ENCODE measurements at places on chromosomes 5 and 9.

DNA sequence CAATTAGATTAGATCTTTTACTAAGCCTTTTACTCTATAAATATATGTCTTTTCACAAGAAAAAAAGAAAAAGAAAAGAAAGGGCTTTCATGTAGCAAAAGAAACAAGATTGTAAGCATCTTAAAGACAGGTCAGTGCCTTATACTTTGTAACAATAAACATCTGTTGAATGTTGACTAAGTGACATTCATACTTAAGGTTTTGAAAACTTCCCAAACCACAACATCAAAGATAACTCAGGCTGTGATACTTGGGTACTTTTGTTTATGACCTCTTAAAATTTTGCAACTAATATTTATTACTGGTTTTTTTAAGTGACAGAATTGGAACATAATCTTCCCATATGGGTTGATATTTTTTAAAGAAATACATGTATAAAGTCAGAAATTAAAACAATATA, 7.4 kb downstream of the GRAMD2B start:
- no peak for DNase-seq

DNA sequence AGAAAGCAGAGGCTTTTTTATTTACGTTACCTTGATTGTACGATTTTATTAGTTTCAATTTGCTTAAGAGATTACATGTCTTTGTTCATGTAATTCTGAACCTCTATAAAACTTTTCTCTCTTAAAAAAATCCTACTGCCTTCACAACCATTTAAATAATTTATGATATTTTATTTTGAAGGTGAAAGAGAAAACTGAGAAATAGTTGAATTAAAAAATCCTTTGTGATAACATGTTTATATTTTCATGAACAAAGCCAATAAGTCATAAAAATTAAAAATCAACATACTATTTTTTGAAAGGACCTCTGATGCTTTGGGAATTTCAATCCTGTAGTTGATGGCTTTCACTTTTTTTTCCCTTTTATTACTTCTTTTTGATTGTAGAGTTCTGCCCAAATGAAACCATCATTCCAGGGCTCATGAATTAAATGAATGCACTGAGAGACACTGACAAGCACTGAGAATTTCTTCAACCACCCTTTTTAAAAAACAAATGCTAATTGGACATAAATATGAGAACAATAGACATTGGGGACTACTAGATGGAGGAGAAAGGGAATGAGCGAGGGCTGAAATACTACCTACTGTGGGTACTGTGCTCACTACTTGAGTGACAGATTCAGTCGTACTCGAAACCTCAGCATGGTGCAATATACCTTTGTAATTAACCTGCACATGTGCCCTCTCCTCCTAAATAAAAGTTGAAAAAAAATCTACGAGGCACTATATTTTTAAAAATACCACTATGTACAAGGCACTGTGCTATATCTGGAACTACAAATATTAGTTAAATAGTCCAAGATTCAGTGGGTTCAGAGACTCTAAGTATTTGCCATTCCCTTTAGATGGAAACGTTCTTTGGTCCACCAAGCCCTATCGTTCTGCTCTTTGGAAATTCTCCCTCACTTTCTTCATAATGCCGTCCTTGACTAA, 5.9 kb downstream of the CDKN2A start:
- no peak for DNase-seq

DNA sequence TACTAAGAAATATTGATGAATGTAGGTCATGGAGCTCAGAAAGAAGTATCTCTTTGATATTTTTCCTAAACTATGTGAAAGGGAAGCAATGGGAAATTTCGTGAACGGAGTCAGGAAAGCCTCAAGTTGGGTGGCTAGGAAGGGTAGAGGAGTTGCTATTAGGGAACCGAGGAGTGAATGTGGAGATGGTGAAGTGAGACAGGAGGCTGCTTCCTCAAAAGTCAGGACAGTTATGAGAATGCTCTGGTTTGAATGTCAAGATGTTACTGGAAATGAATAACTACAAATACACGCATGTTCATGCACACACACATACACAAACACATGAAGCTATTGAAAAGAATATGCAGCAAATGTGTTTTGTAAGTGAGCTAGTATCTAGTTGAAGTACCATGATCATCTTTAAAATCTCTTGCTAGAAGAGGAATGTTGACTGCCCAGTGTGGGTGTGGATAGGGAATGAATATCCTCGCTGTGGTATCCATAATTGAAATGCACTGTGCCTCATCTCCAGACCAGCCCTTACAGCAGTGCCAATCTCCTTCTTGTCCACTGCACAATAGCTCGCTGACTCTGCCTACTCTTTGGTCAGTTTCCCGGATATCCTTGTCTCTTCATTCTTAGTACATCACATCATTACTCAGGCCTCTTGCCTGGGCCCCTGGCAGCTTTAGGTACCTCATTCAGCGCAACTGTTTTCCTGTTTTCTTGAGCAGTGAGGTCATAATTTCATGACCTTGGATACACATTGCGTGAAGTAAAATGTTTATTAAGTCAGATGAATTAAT, 21.9 kb upstream of the PDCD1LG2 start:
- peak; percentile 38 for DNase-seq

GRCh38 chr5:54091307-54092130, 218.9 kb downstream of the ARL15 start:
- peak; percentile 40 for DNase-seq

GRCh38 chr5:116487045-116487444, 87.6 kb downstream of the SEMA6A start:
- DNase-seq, result no peak

DNA sequence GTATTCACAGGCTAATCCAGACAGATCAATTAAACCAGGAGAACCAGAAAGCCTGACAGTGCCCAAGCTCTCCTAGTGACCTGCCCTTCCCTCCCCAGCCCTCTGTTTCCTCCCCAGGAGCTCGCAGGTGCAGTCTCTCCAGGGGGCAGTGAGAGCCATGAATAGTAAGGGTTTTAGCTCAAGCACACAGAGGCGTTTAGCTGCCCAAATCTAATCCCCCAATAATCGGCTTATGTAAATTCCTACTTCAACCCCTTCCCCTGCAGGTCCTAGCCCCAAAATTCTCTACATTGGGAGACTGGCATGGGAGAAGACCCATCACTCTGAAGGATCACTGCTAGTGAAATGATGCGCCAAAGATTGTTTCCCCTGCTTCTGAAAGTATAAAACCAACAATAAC, 10.5 kb upstream of the TAL2 start:
- DNase-seq, result no peak

DNA sequence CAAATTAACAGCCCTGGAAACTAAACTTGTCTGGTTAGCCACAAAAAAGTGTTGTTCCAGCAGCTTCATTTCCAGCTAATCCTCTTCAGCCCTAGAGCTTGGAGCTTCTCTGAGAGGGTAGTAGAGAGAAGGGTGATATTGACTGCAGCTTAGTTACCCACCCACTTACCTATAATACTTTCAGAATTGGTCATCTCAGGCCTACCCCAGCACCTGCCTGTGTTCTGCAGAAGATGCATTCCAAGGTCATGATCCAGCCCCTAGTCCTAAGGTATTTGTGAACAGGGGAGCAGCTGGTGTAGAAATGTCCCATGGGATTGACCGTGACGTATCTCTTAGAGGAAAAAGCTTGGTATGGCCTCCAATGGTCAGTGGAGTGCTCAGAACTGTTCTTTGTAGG, 289.0 kb downstream of the NR3C1 start:
- no peak for DNase-seq

GRCh38 chr9:108708448-108708847, 147.3 kb downstream of the ACTL7B start:
- DNase-seq, result no peak

- DNase-seq, result no peak
Observed at GRCh38 chr9:108297073-108297472, 558.7 kb downstream of the ACTL7B start.

DNA sequence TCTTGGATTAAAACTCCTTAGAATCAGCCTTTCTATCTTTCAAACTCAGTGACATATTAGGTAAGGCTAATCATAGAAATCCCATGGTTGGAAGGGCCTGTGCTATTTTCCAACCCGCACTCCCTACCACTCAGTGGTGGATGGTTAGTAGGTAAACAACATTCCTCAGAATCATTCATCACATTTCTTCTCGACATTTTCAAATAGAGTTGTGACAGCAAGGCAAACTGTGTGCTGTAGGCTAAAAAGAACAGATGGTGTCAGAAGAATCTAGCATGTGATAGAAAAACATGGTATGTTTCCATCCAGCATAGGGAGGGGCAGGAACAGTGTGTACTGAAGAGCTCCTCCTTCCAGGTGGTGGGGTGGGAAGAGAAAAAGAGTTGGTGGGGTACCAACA, 227.3 kb upstream of the NMUR2 start:
- DNase-seq, result no peak

GRCh38 chr5:113246361-113246870, 188.4 kb downstream of the TSSK1B start:
- no peak for DNase-seq

DNA sequence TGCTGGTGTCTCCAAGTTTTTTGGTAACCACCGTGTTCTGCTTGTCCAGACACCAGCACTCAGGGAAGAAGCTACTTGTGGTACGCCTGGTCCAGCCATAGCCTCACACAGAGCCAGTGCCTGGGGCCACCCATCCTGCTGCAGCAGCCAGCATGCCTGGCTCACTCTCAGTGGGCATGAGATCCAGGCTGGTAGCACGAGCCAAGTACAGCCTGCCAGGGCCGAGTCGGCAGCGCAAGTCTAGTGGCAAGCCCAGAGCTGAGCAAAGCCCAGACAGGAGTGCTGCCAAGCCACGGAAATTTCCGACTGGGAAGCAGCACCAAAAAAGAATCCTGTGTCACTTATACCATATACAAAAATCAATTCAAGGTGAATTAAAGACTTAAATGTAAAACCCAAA, 36.3 kb upstream of the FBXL17 start:
- DNase-seq, result no peak

DNA sequence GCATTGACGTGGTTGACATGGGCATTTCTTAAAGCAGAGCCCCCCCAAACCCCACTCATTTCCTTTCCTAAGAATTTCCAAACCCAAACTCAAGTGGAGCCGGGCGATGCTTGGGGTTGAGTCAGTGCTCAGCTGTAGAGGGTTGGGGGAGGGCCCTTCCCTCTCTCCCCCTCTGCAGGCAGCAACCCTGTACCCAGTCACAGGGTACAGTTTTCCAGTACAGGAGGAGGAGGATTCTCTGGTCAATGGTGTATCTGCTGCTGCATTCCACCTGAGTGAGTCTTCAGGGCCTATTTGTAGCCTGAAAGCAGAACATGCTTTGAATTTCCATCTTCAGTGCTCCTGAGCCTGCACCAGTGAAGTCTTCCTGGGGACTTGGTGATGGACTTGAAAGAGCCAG, 55.8 kb downstream of the ENTREP1 start:
- no peak for DNase-seq

DNA sequence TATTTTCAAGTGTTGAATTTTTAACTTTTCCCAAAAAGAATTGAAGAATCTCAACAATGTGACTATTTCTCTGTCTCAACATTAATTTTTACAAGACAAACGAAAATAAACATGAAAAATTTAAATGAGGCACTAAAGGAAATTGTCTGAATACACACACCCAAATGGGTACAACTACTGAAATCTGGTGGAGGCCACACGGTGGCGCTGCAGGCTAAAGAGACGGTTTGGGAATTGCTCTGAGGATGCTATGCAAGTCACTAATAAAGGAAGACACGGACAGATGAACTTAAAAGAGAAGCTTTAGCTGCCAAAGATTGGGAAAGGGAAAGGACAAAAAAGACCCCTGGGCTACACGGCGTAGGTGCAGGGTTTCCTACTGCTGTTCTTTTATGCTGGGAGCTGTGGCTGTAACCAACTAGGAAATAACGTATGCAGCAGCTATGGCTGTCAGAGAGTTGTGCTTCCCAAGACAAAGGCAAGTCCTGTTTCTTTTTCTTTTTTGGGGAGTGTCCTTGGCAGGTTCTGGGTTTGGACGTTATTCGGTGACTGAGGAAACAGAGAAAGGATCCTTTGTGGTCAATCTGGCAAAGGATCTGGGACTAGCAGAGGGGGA, at the start of gene PCDHB10:
Gene PCDHB10, plus strand, starts transcription at position 244 of the 616 bp plus-strand sequence. Its CDS starts 200 bp downstream, at position 444.
- DNase-seq, result peak; percentile 40

- peak; percentile 45 for DNase-seq
Observed at GRCh38 chr9:125262294-125262991, 817 bp downstream of the GAPVD1 start.

DNA sequence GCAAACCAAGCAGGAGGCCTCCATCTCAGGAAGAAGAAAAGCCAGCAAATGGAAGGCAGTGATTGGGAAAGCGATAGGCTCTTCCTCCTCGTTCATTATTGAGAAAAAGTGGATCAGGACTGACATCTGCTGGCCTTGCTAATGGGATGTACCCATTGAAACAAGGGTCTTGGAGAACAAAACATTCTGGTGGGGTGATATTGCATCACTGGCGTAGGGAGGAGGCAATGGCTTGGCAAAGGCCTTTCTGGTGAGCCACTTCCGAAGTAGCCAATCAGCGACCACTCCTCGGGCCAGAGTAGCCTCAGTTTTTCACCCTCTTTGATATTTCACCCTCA, 86.7 kb upstream of the NFIB start:
- peak; percentile 88 for DNase-seq

DNA sequence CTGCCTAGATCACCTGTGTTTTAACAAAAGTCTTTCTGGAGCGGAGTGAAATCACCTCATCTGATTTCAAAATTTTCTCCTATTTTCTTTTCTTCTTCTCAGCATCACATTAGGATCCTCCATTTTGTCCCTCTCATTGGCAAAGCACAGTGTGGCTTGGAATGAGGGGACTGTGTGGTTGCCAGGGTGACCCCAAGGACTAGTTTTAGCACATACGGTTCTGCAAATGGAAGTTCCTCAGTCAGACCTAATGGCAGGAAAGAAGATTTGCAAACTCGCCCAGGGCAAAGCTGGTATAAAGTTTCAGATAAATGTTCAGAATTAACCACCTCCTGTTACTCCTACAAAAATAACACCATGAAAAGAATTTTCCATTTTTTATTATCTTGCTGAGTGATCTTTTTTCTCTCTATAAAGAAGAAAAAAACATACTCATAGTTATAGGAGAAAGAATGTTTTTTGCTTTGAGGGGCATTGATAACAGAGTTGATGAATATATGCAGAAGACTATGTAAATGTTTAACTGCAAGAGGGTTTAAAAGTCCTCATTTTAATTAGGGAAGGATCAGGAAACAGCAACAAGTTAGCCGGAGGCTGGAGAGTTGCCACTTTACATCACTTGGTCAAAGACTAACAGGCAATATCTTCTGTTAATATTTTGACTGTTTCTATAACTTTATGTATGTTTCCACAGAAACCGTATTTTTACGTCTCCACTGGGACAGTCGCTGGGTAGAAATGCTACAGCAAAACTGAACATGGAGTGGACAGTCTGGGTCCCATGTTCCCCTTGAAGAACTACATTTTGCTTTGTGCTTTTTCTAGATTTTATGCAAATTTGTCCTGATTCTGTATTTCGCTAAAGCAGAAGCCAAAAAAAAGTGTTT, 257.8 kb downstream of the NR2F1-AS1 start:
- DNase-seq, result no peak

DNA sequence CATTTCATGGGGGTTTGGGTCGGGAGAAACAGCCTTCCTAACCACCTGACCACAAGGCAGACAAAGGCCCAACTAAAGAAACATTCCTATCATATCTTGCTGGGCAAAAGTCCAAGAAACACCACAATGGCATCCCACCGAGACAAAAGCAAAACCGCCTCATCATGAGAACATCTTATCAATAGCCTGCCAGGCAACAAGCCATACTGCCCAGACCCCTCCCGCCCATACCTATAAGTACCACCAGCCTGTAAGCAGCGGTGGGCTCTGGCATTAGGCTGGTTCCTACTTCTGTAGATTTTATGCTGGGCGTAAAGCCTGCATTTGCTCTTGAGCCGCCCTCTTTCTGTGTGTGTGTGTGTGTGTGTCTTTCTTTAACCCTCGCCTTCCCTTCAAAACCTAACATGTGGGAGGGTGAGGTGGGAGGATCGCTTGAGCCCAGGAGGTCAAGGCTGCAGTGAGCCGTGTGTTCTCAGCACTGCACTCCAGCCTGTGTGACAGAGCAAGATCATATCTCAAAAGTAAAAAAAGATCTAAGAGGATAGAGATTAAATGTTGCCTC, 56.9 kb downstream of the PDE6A start:
- DNase-seq, result peak; percentile 68
